Nucleus accumbens (tissue), 56 donors: ENCODE measurements at places on chromosomes 7 and 10.

DNA sequence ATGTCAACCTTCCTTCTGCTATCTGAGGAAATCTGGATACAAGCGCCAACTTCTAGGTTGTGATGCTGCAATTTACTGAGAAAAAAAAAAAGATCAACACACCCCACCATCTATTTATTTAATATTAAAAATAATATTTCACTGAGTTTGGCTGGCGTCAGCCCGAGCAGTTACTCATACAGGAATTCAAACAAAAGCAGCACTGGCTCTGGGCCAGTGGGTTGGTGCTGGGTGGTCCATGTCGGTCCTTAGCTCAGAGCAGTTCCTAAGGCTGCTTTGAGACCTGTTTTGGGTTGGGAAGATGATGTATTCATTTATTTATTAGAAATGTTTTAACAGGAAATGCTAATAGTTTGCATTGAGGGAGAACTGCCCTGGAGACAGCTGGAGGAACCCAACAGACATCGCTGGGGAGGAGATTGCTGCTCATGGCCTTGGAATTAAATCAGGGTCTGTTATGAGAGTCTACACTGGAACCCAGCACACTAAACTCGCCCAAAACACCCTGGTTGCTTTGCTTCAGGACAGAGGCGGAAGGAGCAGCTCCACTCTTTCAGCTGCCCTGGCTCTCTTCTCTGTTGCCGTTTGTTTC, 36.3 kb upstream of the GOT1 start:
- DNase-seq = no peak

GRCh38 chr7:26694141-26694540, 170.2 kb downstream of the SKAP2 start:
- DNase-seq = no peak

DNA sequence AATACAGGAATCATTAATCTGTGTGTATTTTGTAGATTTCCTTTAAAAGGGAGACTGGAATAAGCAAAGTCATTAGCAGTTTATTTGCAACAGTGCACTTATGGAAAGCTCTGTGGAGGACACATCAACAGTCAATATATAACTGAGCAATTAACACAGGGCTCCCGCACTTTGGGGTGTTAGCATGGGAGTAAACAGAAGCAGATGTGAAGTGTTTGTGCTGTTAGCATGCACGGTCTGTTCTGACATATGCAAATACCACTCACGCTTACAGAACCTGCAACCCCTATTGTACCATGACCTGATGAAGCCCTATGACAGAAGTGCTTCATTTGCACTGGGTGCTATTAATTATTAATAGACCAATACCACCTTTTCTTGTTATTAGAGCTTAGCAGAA, 118.9 kb downstream of the PPP1R3A start:
- DNase-seq = no peak

DNA sequence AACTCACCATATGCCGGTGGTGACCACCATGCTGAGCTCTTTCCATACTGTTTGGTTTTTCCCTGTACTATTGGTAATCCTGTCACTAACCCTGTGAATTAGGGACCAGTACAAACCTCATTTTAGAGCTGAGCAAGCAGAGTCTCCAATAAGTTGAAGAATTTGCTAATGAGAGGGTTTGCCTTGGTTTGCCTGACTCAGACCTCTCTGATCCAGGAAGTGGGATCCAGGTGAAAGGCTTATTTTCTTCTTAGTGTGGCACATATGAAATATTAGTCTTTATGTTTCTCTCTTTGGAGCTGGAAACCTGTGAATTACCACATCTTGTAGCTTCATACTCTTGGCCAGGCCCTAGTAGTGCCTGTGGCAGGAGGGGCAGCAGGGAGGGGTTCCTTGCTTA, 114.1 kb upstream of the IGFBP3 start:
- no peak for DNase-seq

GRCh38 chr7:19362099-19362498, 216.9 kb upstream of the FERD3L start:
- no peak for DNase-seq

DNA sequence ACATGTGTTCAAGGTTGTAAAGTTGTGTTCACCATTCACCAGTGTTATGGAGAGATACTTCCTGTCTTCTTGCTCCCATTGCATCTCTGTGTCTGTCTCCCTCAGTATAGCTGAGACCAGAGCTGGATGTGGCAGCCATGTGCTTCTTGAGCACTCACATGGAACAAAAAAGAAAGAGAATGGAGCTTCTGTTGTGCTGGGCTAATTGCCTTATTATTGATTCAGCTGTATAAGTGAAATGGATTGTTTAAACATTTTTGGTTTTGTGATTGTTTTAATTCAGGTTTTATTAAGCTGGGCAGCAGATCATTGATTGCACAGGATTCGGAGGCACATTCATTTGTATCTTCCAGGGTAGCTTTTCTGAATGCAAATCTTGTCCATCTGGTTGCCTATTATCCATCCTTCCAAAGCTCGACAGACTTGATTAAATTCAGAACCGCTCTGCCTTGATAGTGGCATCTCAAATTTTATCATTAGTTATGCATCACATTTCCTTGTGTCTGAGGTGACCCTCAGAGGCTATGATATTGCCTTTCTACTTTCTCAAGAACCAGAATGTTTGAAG, 119.9 kb downstream of the CCNY start:
- no peak for DNase-seq

- DNase-seq = no peak
These were observed 124.1 kb downstream of the PTPN20 start for GRCh38 chr10:47035171-47035818.

GRCh38 chr7:46079421-46079820, 158.3 kb upstream of the IGFBP3 start:
- no peak for DNase-seq

GRCh38 chr10:123562387-123562786, 103.8 kb upstream of the GPR26 start:
- DNase-seq = no peak

- no peak for DNase-seq
These were observed 11.6 kb downstream of the COL28A1 start for GRCh38 chr7:7524121-7524520.

DNA sequence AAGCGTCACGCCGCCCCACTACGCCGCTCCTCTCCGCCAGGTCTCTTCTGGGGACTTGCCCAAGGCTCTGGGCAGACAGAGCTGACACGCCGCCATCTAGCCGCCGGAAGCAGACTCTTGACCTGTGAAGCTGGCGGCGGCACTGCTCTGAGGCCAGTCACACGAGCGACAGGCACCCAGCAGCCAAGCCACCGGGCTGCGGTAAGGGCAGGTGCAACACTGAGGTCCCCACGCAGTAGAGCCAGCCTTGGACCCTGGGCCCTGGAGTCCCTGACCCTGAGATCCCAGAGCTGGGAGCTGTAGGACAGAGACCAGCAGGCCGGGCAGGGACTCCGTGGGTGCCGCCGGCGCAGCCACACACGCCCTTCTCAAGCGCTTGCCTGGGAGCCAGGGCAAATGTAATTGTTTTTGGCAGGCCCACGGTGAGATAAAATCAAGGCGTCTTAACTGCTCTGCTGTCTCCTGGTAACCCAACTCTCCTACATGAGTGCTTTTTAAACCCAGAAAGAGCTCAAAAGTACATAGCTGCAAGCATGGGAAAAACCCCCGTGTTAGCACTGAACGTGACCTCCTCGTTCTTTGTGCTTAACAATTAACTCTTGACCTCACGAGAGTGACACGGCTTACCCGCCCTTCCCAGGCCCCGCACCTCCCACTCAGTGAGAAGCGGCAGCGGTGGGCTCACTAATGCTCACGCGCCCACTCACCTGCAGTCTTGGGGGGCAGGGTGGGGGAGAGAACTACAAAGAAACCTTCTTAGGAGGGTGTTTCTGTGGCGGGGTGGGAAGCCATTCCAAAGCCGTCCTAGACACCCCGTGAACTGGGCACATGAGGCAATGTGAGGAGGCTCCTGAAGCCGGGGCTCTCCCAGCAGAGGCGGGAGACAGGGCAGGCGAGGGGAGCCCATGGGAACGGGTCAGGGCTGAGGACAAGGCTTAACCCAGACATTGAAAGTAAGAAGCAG, 8.5 kb downstream of the GPER1 start:
- no peak for DNase-seq

DNA sequence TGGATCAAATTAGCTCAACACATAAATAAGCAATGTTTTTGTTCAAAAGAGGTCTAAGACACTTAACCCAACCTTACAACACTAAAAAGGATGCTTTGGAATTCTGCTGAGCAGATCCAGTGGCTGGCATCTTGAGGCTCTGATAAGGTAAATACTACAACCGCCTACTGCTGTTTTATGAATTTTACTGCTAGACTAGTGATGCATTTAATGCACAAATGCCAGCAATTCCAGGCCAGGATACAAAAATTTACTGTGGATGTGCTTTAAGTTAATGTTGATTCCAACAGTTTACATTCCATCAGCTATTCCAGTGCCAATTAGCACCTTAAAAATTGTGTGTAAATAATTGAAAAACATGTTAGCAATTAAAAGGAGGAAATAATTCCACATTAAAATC, 261.3 kb downstream of the PARD3 start:
- no peak for DNase-seq

- no peak for DNase-seq
These were observed 202.8 kb upstream of the DKK1 start for GRCh38 chr10:52111101-52111891.

GRCh38 chr7:124712017-124712416, 53.6 kb downstream of the GPR37 start:
- no peak for DNase-seq

- DNase-seq = no peak
These were observed 124.7 kb downstream of the PTPN20 start for GRCh38 chr10:47035819-47036337.

DNA sequence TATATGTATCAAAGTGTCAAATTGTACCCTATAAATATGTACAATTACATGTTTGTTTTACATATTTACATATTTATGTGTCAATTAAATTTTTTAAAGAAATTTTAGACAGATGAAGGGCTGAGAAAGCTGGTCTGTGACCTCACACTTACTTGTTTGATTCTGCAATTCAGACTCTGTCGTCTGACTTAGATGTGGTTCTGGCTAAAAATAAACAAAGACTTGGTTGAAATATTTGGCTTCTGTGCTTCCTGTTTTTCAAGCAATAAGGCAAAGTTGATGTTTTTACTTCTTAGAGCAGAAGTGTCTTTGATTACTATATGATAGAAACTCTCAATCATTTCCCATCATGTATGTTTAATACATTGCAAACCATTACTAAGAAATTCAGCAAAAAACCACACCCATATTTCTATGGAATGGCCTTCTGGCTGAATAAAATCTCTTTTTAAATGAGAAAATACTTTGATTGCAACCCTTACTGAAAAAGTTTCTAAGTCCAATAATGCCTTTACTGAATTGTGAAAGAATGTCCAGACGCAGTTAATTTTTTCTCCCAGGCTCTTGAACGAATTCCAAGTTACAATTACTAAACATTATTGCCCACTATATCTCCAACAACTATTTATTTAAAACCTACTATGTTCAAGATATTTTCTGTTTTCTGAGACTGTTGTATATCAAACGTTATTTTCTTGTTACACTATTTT, 59.5 kb upstream of the PRKG1 start:
- DNase-seq = no peak

DNA sequence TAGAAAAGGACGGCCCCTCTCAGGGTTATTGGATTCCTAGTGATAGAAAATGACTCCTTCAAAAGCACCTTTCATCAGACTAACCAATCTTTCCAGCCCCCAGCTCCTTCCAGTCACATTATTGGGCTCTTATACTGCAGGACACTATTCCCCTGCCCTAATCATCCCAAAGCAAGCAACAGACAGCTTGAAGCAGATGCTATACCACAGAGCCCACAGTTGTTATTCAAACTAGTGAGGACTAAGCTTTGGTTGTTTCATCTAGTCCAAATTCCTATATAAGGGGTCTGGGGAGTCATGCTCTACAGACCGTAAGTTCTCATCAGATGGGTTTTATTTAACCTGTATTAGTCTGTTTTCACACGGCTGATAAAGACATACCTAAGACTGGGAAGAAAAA, 24.5 kb downstream of the ZC3HAV1L start:
- no peak for DNase-seq

DNA sequence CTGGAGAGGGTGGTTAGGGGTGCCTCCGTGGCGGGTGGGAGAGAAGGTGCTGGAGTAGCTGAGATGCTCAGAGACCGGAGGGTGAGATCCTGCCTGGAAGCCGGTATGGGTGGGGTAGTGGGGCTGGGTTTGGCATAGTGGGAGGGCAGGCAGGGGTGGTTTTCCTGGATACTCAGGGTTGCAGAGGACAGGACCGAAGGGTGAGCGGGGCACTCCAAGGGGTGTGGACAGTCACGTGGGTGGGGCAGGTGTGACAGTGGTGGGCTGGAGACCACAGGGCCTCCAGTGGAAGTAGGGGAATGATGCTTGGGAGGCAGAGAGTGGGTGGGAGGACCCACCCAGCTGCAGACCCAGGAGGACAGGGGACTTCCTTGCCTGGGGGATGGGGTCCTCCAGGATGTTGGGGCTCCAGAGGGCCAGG, 1.9 kb downstream of the SCART1 start:
- no peak for DNase-seq

DNA sequence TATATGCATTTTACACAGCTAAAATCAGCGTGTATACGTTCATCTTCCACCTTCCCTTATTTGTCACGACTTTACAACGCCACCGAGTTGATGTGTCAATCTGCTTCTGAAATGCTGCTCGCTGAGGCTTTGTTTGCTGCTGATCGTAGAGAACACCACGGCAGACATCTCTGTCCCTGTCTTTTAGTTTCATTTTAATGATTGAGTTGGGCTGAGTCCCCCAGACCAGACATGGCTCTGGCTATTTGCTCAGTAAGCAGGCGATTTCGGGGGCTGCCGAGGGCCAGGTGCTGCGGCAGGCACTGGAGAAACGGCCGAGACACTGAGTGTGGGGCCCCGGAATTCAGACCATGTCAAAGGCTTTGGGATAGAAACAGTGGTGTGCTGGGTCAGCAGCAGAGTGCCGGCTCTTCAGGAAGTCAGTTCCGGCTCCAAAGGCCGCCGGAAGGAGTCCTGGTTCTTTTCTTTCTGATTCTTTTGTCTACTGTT, 5.0 kb downstream of the LRRC27 start:
- DNase-seq = no peak

DNA sequence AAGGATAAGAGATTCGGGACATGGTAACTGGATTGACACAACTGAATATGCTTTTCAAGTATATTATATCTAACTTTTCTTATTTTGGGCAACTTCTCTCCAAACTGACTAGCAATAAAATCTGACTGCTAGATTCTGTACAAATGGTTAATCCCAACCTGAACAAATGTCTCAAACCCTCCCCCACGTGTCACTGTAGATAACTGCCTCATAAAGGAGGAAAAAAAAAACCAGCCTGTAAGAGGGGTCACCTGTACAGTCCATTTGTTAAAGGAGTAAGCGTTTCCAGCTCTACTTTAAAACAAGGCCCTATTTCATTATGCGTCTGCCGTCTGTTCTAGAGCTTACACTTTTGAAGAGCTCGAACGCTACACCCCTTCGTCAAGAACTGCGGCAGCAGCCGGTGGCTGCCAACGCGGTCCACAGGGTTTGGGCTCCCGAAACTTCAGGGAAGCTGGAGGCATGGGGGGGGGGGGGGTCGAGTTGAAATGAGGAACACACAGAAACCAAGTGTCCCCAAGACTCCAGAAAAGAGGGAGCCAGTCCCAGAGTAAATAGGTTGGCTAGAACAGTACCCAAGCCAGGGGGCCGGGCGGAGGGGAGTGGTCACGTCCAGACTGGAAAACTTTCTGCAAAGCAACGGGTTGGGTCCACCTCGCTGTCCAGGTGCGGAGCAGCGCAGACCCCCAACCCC, 492 bp downstream of the COG5 start:
- DNase-seq = no peak

GRCh38 chr7:151550656-151551286, 31.1 kb upstream of the RHEB start:
- DNase-seq = no peak
